ENCODE measurements at places on chromosomes 12 and 14.

- no peak for DNase-seq
Observed at GRCh38 chr14:87888136-87888999, 104.6 kb downstream of the GALC start.

- no peak for DNase-seq
Observed at GRCh38 chr14:70788898-70789297, 20.4 kb downstream of the MAP3K9 start.

- DNase-seq: no peak
Observed at GRCh38 chr12:105733579-105733978, 403.1 kb downstream of the C12orf75 start.

GRCh38 chr12:16833376-16834015 lies 227.5 kb upstream of the LMO3 start:
- DNase-seq: no peak

DNA sequence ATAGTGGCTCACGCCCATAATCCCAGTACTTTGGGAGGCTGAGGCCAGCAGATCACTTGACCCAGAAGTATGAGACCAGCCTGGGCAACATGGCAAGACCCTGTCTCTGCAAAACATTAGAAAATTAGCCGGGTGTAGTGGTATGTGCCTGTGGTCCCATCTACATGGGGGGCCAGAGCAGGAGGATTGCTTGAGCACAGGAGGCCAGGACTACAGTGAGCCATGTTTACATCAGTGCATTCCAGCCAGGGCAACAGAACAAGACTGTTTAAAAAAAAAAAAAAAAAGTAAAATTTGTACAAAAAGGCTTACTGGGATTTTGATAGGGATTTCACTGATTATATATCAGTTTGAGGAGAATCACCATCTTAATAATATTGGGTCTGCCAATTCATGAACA lies 7.8 kb downstream of the HCFC2 start:
- no peak for DNase-seq

GRCh38 chr12:91991399-91992187 lies 154.1 kb downstream of the BTG1 start:
- DNase-seq: no peak

DNA sequence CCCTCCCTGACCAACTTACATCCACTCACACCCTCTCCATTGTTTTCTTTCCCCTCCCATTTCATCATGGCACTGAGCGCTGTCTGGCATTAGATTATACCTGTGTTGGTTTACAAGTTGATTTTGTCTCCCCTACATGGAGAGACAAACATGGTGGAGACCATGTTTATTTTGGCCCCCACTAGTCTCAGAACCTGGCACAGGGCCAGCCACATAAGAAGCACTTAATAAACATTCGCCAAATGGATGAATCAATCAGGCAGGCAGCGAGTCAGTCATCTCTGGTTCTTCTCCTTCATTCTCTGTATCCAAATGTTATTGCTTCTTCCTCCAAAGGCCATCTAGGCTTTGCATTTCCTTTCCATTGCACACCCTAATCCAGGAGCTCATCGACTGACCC lies 177.4 kb downstream of the DPF3 start:
- peak; percentile 67 for DNase-seq

GRCh38 chr14:76812093-76812421 lies 625 bp downstream of the ANGEL1 start:
- no peak for DNase-seq

GRCh38 chr12:34396006-34396860 lies 373.9 kb downstream of the ALG10 start:
- no peak for DNase-seq

DNA sequence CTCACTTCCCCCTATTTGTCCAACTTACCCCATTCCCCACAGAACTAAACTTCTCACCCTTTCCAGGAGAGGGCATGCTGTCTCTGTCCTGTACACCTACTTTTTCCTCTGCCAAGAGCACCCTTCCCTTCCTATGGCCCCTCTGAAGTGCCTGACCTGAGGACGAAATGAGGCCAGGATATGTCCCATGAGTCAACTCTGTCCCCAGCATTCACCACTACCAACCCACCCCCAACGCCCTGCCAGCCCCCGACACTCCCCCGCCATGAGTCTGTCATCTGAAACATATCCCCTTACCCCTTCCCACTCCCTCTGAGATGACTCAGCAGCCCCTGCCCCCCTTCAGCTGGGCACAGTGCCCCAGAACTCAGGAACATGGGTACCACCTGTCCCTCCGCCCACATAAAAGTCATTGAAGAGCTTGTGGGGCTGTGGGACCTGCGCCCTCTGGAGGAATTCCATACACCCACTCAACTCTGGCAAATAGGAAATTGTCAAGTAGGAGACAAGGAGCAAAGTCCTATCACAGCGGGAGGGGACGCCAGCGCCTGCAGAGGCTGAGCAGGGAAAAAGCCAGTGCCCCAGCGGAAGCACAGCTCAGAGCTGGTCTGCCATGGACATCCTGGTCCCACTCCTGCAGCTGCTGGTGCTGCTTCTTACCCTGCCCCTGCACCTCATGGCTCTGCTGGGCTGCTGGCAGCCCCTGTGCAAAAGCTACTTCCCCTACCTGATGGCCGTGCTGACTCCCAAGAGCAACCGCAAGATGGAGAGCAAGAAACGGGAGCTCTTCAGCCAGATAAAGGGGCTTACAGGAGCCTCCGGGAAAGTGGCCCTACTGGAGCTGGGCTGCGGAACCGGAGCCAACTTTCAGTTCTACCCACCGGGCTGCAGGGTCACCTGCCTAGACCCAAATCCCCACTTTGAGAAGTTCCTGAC lies 26.3 kb downstream of the ITGA7 start:
- peak; percentile 94 for DNase-seq

GRCh38 chr12:39065455-39065854 lies 160.1 kb upstream of the CPNE8 start:
- DNase-seq: no peak

DNA sequence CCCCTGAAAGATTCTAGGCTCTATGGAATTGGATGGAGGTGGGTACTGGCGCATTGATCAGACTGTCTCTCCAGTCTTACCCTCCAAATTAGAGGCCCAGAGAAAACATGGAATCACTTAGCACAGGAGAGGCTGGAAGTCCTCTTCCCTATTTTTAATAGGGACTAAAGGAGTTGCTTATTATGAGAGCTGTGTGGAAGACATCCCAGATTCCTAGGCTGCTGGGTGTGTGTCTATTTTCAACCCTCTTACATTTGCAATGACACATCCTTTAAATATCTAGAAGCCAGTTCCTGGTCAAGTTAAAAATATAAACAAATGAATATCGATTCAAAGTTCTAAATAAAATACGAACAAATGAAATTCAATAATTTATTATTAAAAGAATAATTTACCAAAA lies 58.3 kb upstream of the ARID2 start:
- peak; percentile 52 for DNase-seq

DNA sequence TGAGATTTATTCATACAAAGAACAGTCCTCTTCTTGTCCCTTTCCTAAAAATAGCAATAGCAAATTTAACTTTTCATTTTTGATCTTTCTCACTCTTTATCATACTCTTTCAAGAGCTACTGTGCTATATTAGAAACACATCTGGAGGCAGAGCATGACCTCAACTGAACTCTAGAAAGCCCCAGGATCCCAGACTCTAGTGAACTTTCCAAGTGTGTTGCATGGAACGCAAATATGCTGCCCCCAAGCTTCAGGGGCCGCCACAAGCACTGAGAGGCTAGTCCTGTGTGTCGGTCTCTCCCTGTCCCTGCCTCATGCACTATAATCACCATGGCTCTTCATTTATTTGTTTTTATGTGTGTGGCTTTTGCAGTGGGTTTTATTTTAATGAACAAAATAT lies 38.7 kb upstream of the ZNF641 start:
- no peak for DNase-seq

GRCh38 chr12:89893972-89894706 lies 185.5 kb upstream of the ATP2B1 start:
- no peak for DNase-seq

DNA sequence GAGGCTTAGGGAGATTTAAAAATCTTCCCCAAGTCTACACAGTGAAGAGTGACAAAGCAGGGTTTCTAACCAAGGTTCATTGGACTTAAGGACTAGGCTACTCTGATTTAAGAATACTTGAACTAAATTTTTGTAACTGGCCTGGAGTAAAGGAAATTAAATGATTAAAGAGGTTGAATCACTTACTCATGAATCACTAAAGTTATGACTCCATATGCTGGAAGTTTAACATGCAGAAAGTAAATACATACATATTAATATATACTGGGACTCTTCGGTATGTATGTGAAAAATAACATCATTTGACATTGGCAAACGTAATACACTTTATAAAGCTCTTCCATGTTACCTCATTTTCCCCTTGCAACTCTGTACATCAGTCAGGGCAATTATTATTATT lies 322.9 kb downstream of the KCNH5 start:
- DNase-seq: no peak

DNA sequence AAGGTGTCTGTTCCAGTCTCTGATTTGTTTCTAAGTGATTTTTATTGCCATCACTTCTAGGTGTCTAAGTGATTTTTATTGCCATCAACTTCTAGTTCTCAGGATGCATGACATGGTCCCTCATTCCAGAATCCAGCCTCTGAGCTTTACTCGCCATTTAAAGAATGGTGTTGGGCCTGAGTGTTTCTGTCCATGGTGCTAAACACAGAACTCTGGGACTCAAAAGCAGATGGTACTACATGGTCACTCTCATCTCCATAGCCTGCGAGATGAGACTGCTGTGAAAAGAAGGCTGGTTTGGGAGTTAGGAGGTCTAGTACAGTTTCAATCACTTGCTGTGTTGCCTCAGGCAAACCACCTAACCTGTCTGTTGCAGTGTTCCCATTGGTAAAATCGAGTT lies 276.6 kb downstream of the NRXN3 start:
- no peak for DNase-seq

- peak; percentile 86 for DNase-seq
Observed at GRCh38 chr12:46402451-46402850, 29.9 kb upstream of the SLC38A2 start.

- DNase-seq: no peak
Observed at GRCh38 chr12:220491-220890, 6.5 kb upstream of the SLC6A12 start.

DNA sequence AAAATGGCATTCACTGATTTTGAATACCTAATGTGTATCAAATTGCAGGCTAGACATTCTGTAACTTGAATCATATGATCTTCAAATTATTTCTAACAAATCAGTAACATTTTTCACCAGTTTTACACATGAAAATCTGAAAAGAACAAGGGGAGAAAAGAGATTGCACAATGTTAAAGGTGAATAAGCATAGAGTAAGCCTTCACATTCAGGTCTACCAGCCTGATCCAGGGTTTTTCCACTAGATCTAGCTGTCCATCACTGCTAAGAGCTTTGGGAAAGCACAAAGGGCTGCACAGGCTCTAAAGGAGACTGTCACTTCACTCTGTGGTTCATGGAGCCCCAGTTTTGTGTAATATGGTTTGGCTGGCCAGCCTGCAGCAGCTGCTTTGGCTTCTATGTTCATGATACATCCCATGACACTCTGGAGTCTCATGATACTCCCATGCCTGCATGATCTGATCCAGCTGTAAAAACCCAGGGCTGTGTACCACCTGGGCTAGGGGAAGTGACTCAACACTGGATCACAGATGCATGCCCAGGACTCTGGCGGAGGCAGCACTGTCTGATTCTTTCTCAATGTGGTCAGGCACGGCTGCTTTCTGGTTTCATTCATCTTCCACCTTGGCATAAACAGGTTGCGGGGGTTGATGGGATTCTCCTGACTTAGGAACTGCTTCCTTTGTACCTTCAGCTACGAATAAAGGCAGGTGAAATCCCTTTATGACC lies 859.7 kb downstream of the GALC start:
- peak; percentile 78 for DNase-seq

DNA sequence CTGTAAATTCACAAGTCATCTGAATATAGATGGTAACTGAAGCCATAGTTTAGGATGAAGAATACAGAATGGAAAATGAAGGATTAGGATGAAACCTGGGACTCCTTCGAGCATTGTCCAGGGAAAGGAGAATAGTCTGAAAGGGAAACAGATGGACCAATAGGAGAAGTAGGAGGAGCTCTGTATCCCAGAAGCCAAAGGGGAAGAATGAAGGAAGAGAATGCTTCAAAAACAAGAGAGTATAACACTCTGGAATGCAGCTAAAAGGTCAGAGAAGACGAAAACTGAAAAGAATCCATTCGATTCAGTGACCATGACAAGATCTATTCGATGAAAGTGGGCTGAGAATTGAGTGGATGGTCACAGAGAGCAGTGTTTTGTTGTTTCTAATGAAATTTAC lies 1.0 kb downstream of the GMFB start:
- DNase-seq: no peak

- peak; percentile 39 for DNase-seq
Observed at GRCh38 chr12:125518074-125518473, 452.8 kb downstream of the AACS start.

- no peak for DNase-seq
Observed at GRCh38 chr12:57370696-57371095, 60.1 kb downstream of the R3HDM2 start.

DNA sequence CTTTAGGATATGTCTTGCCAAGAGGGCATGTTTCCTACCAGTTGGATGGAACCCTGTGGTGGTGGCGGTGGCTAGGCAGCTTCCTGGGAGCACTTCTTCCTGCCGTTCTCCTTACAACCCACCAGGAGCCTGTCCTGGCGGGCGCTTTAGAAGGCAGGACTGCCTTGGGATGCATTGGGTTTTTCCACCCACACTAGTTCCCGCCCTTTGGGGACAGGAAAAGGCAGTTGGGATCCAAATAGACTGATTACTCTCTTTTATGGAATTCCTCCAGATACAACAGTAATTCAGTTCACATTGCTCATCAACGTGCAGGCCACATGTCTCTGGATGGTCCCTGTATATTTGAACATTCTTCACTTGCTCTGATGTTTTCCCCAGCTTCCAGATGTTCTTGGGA lies 305.7 kb upstream of the SSTR1 start:
- DNase-seq: peak; percentile 56

- no peak for DNase-seq
Observed at GRCh38 chr12:102374190-102374589, 106.2 kb downstream of the IGF1 start.

- DNase-seq: no peak
Observed at GRCh38 chr14:98701377-98701776, 570.6 kb downstream of the BCL11B start.
